ENCODE measurements at places on chromosomes 2 and 18.

- DNase-seq = no peak
Measured at GRCh38 chr18:59959606-59960005, 59.8 kb downstream of the PMAIP1 start.

- DNase-seq = no peak
Measured at GRCh38 chr2:47062681-47063537, 92.2 kb downstream of the STPG4 start.

GRCh38 chr2:188645986-188646385, 328.2 kb upstream of the COL3A1 start:
- DNase-seq = no peak

GRCh38 chr2:120735746-120736170, at the start of gene GLI2:
TSS of gene GLI2 (plus strand) at chr2:120735868. CDS start at chr2:120797321, 61,453 bp downstream.
- peak; percentile 57 for DNase-seq

- DNase-seq = no peak
Measured at GRCh38 chr2:15038366-15039364, 406.1 kb downstream of the LRATD1 start.

GRCh38 chr2:40193670-40194026, 258.2 kb downstream of the SLC8A1 start:
- no peak for DNase-seq

- DNase-seq = no peak
Measured at GRCh38 chr18:31101183-31102024, 817 bp downstream of the DSC2 start.

DNA sequence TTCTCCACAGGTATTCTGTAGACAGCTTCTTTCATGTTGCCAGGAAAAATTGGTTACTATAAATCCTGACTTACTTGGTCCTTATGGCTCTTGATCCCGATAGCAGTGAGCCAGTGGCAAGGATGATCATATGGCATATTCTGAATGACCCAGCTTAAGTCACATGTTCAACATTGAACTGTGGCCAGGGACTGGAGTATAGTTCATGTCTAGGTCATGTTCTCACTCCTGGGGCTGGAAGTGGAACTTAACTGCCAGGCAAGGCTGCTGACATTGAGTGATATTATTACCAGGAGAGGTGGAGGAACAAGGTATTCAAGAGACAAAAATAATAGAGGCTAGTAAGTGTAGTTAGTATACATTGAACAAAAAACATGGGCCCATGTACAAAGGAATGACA, 26.2 kb downstream of the R3HDM1 start:
- DNase-seq = no peak
